Stomach (tissue), 19 donors: ENCODE measurements at places on chromosomes 6 and 20.

- DNase-seq = no peak
These were observed 129.6 kb downstream of the PACRG start for GRCh38 chr6:162857326-162857725.

DNA sequence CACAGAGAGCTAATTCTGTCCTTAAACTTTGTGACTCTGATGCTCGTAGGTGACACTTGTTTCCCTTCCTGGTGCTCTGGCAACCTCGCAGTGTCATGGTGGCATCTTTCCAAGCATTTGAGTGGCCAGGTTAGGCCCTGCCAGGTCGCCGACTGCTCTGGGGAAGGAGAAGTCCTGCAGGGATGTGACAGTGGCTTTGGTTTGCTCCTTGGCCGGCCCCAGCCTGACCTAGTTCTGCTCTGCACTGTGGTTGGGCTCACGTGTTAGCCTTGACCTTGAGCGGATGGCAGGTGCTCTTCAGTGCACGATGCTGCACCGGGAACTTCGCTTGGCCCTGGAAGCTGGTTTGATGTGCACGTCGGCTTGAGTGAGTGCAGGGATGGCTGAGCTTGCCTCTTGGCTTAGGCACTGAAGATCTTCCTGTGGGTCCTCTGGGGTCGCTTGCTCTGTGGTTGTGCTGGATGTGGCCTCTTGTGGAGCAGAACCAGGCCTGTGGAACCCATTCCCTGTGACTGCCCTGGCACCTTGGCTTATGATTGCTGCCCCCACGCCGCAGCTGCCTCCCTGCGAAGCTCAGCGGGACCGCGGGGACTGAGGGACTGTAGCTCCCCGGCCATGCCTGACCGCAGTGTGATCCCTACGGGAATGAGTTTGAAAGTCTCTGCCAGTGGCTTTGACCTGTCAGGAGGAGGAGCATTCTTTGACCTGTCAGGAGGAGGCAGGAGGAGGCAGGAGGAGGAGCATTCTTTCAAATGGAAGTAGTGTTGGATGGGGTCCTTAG is 8.7 kb downstream of the OSBPL2 start:
- peak; percentile 52 for DNase-seq

GRCh38 chr20:31664696-31665354 is 27.1 kb downstream of the COX4I2 start:
- DNase-seq = no peak

DNA sequence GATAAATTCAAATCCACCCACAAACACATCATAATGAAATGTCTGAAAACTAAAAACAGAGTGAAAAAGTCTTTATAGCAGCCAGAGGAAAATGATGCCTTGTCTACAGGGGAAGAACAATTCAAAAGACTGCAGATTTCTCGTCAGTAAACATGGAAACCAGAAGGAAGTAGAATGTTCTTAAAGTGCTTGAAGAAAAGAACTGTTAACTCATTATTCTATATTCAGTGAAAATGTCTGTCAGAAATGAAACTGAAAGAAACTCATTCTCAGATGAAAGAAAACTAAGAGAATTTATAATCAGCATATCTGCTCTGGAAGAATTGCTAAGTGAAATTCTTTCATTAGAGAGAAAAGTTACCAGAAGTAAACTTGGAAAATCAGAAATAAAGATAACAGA is 416.1 kb downstream of the TBC1D32 start:
- no peak for DNase-seq

DNA sequence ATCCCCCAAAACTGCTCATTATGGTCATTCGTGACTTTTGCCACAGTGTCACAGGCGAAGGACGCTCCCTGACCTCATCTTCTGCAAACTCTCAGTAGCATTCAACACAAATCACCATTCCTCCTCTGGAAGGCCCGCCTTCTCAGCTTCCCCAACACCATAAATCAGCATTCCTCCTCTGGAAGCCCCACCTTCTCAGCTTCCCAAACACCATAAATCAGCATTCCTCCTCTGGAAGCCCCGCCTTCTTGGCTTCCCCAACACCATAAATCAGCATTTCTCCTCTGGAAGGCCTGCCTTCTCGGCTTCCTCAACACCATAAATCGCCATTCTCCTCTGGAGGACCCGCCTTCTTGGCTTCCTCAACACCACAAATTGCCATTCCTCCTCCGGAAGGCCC is 288.0 kb upstream of the AGPAT4 start:
- DNase-seq = no peak

GRCh38 chr20:46276531-46276930 is 31.8 kb downstream of the CDH22 start:
- DNase-seq = no peak

DNA sequence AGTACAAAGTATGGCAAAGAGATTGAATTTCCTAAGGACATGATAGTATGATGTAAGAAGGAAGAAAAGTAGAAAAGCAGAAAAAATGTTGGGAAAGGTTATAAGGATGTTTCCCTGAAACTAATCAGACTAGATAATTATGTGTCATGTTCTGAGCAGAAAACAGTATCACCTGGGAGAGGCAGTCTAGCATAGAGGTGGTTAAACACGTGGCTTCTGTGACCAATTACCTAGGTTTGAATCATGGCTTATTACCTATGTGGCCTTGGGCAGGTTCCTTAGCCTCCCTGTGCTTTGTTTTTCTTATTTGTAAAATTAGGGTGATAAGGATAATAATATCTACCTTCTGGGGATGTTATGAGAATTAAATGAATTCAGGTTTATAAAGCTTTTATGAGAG is 38.0 kb downstream of the SCGN start:
- no peak for DNase-seq
